Activated CD4-positive, alpha-beta memory T cell treated with anti-CD3 and anti-CD28 coated beads for 36 hours (primary cell): ENCODE measurements at places on chromosomes 5 and 9.
A peak's percentile ranks its signal among the peaks of the same experiment; 100 is the strongest.

DNA sequence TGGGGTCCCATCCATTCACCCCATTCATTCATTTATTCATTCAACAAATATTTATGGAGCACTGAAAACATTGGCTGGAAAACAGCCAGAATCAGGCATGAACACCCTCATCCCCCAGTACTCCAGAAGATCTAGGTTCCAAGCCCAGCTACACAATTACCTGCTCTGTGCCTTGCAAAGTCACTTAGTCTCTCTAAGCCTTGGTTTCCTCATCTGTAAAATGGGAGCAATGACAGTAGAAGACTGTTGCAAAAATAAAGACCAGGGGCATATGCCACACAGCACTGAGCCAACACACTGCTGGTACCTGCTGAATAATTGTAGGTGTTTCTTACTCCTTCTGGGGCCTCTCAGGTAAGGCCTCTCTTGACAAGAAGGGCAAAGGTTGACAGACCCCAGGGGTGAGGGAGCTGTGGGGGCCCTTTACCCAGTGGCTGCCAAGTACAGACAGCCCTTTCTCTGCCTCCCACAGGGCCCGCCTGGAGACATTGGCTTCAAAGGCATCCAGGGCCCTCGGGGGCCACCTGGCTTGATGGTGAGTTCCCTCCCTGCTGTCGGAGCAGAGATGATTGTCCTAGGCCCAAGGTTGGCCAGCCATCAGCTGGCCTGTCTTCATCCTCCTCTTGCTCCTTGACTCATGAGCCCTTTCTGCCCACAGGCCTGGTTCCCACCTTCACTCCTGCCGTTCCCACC is 22.6 kb upstream of the ORM1 start:
- no peak overlapping the region for H3K27ac ChIP-seq
- H3K4me1 ChIP-seq = no peaks in the 10 kb centered on the region
- peaks cover 6% of the 10 kb centered on the region for H3K36me3 ChIP-seq
- H3K4me3 ChIP-seq = no peak overlapping the region
- DNase-seq = peak; percentile 3

- H3K4me3 ChIP-seq = no peak overlapping the region
- H3K27me3 ChIP-seq = peaks cover 4% of the 10 kb centered on the region
- H3K27ac ChIP-seq = no peak overlapping the region
- no peaks in the 10 kb centered on the region for H3K36me3 ChIP-seq
- H3K4me1 ChIP-seq = peaks cover 3% of the 10 kb centered on the region
- no peak for DNase-seq
Observed at GRCh38 chr5:127425868-127426267, 91.6 kb upstream of the PRRC1 start.

DNA sequence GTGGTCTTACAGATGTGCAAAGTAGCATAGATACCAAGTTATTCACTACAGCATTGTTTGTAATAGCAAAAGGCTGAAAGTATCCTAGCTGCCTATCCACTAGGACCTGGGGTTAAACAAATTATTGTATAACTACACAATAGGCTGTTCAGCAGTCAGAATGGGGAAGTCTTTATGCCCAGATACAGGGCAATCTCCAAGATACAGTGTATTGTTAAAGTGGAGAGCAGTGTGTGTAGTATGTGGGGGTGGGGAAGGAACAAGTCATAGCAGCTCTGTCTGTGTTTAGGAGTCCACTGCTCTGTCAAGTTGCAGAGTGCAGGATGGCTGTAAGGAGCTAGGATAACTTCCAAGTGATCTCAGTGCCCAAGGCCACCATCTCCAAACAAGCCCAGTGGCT is 5.5 kb downstream of the PCYOX1L start:
- H3K27me3 ChIP-seq = no peaks in the 10 kb centered on the region
- H3K4me1 ChIP-seq = peaks cover 28% of the 10 kb centered on the region
- peaks cover 17% of the 10 kb centered on the region for H3K36me3 ChIP-seq
- no peak overlapping the region for H3K27ac ChIP-seq

DNA sequence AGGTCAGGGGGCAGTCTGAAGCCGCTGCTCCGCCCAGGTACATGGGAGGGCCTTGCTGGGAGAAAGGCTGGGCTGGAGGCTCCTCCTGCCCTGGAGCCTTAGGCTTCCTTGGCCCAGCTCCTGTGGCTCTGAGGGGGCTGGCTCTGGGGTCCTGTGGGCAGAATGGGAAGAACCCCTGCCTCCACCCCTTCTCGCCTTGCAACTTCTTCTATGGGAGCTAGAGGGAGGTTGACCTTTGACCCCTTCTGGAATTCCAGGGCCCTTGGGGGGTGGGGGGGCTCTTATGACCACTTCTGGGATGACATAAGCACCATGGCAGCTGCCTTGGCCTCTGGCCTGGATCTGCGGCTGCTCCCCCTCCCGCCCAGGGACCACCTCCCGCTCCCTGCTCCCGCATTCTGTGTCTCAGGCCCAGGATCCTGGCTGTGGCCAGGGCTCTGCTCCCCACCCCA is 32.2 kb downstream of the IER5L start:
- DNase-seq = no peak
- H3K27me3 ChIP-seq = no peaks in the 10 kb centered on the region
- H3K4me3 ChIP-seq = no peak overlapping the region
- peaks cover 4% of the 10 kb centered on the region for H3K36me3 ChIP-seq
- peaks cover 21% of the 10 kb centered on the region for H3K4me1 ChIP-seq
- H3K27ac ChIP-seq = no peak overlapping the region

GRCh38 chr5:170781946-170782345 is 1.6 kb upstream of the GABRP start:
- H3K4me3 ChIP-seq = no peak overlapping the region
- no peak overlapping the region for H3K27ac ChIP-seq
- no peaks in the 10 kb centered on the region for H3K36me3 ChIP-seq
- DNase-seq = no peak
